NCI-H1092 (cell line): ENCODE measurements at places on chromosomes 13 and 19.

GRCh38 chr19:16146112-16146511 lies 2.6 kb downstream of the HSH2D start:
- no peak for DNase-seq

- peak; percentile 37 for DNase-seq
Measured at GRCh38 chr13:68927387-68928026, 1180.1 kb upstream of the ATXN8OS start.

DNA sequence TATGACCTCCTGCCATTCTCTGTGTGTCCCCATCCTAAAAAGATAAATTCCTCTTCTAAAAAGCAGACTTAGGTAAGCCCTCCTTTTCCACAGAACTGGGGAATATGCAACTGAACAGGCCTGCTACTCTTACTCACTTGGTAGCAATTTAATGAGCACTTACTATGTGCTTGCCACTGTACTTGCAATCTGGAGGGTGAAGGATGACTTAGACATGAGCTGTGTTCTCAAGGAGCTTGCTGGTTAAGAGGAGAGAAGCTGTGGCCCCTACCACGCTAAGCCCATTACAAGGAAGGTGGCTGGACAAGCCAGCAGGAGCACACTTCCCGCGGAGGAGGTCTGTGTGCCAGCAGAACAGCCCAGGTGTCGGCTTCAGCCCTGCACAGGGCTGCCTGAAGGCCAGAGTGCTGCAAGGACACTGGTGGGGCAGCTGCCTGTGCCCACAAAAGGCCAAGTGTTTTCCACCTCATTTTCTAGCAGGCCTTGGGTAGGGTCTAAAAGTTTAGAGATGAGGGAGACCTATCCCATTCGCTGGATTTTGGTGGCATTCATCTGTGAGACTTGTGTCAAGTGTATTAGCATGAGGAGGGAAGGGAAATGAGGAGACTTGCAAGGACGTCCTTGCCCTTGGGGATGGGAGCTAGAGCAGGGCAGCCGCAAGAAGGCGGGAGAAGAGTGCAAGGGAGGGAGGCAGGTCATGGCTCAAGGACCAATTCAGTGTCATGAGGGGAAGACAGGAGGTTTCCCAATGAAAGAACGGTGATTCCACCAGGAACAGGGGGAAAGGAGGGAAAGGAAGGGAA lies 52.0 kb downstream of the COL4A1 start:
- DNase-seq: no peak

DNA sequence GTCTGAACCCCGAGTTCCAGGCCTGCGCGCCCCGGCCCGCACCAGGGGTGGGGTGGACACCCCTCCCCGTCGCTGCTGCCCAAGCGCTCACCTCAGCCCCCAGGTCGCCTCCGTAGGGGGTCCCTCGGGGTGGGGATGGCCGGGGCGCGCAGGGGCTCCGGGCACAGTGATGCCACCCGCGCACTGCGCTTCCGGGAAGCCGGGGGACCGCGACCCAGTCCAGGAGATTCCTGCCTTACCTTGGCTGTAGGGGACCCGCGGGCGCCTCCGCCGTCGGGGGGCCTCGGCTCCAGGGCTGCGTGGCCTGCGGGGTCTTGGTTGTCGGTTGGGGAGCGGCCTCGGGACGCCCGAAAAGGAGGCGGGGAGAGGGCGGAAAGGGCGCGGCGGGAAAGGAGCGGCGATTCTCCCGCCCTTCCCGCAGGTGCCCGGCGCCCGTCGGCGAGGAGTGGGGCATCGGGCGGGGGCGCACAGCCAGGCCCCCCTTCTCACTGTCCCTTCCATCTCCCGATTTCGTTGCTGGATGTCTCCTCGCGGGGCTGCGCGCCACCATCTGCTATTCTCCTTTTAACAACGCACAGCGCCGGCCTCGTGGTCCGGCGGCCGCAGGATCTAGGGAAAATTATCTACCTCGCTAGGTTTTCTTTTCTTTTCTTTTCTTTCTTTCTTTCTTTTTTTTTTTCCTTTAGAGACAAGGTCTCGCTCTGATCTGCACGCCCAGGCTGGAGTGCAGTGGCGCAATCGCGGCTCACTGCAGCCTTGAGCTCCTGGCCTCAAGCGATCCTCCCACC lies at the start of gene KEAP1:
TSS of gene KEAP1 (minus strand) at position 355 of the 788 bp plus-strand sequence. CDS start 3,323 bp downstream, outside the sequence.
- DNase-seq: peak; percentile 31

- DNase-seq: no peak
Measured at GRCh38 chr19:33394723-33395560, 21.4 kb downstream of the CEBPG start.
